ENCODE measurements at places on chromosomes 1 and 21.
A peak's percentile ranks its signal among the peaks of the same experiment; 100 is the strongest.

- DNase-seq, result no peak
These were observed 2.0 kb downstream of the FCRL6 start for GRCh38 chr1:159803956-159804689.

GRCh38 chr1:210076620-210077019, 138.6 kb downstream of the SYT14 start:
- no peak for DNase-seq

GRCh38 chr1:204983136-204983535, 59.9 kb upstream of the CNTN2 start:
- DNase-seq, result no peak

GRCh38 chr1:199007423-199007822, 368.6 kb downstream of the PTPRC start:
- DNase-seq, result peak; percentile 88

- DNase-seq, result no peak
These were observed 475.0 kb downstream of the SMYD3 start for GRCh38 chr1:246032031-246032551.

DNA sequence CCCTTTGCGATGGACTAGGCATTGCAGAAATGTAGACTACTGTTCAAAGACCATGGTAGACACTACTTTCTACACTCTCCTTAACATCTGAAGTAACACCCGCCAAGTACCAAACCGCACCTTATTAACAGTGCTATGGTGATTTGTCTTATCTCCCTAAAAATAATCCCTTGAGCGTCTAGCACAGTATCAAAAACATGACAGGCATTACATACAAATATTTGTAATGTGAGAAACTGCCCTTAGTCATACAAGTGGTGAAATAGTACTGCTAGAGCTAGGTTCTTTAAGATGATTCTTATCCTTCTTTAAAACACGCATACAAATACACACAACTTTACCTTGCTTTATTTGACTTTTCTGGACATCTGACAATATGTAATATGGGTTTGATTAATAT, 27.2 kb downstream of the PUM1 start:
- DNase-seq, result no peak

- DNase-seq, result no peak
These were observed 394.4 kb upstream of the CHRM3 start for GRCh38 chr1:238991765-238992495.

- no peak for DNase-seq
These were observed 22.5 kb downstream of the PKP1 start for GRCh38 chr1:201305815-201306214.

DNA sequence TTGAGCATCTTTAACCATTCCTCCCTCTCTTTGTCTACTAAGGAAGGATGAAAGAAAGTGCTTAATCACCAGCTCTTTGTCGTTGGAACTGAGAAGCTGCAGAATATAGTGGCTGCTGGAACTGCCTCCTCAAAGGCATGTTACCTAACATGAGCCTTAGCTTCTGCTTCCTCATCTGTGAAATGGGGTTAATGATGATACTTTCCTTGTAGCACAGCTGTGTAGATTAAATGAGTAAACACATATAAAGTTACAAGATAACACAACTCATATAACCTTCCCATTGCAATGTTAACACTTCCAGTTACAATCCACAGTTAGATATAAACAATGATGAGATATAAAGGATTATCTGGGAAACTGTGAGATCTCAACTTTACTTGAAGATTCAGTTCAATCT, 48.4 kb upstream of the ZNF326 start:
- DNase-seq, result no peak

- DNase-seq, result no peak
These were observed 224.9 kb upstream of the FGGY start for GRCh38 chr1:59071876-59072582.

- peak; percentile 75 for DNase-seq
These were observed 36.7 kb upstream of the MTF2 start for GRCh38 chr1:93042187-93043056.

- DNase-seq, result no peak
These were observed 1126.1 kb downstream of the KCNT2 start for GRCh38 chr1:195482137-195482536.

GRCh38 chr21:44087426-44088400, 19.5 kb upstream of the PWP2 start:
- DNase-seq, result no peak

GRCh38 chr21:43956019-43956669, 56.0 kb upstream of the TRAPPC10 start:
- DNase-seq, result no peak

Measured in AML-193 (cell line).